Muscle of back (tissue), 13 donors: ENCODE measurements at places on chromosomes 16 and 17.

DNA sequence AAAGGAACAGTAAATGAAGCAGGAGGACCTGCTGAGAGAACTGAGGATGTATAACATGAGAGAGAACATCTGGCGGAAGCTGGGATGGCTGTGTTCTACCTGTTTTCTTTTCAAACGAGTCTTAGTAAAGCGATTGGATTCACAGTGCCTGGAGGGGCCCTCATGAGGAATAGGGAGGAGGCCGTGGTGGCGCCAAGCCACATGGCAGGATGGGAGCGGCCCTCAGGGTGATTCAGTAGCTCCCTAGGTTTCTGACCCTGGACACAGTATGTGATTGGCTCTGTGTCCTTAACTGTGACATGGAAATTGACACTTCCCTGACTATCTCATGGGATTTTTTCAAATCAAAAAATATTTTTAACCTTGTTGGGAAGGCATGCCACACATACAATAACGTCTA lies 32.1 kb downstream of the USP43 start:
- DNase-seq, result no peak

GRCh38 chr16:4019371-4019791 lies 96.9 kb downstream of the ADCY9 start:
- peak; percentile 70 for DNase-seq

DNA sequence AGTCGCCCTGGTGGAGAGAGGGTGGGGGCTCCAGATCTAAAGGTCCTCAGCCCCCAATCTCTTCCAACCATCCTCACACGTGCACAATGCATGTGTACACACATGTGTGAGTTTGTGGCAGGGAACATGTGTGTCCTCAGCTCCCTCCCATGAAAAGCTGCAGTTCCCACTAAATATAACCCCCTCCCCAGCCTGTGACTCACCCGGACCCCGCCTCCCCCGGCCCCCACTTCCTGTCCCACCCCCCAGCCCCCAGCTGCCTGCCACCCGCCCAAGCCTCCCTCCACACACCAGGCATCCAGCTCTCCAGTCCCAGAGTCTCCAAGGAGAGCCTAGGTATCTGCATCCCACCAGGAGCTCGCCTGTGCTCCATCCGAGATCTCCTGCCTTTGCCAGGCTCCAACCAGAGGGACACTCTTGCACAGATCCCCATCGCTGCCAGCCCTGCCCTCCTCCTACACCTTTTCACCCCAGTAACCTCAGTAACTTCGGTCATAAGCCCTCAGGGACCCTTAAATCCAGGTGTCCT lies 3.9 kb downstream of the DLG4 start:
- DNase-seq, result no peak

GRCh38 chr17:63290784-63291183 lies 155.3 kb downstream of the CYB561 start:
- DNase-seq, result no peak

- DNase-seq, result no peak
These were observed 669 bp upstream of the DCTPP1 start for GRCh38 chr16:30430428-30430970.

GRCh38 chr17:5513628-5514027 lies 27.3 kb downstream of the MIS12 start:
- DNase-seq, result no peak

GRCh38 chr16:77877712-77878347 lies 89.5 kb downstream of the VAT1L start:
- DNase-seq, result no peak

DNA sequence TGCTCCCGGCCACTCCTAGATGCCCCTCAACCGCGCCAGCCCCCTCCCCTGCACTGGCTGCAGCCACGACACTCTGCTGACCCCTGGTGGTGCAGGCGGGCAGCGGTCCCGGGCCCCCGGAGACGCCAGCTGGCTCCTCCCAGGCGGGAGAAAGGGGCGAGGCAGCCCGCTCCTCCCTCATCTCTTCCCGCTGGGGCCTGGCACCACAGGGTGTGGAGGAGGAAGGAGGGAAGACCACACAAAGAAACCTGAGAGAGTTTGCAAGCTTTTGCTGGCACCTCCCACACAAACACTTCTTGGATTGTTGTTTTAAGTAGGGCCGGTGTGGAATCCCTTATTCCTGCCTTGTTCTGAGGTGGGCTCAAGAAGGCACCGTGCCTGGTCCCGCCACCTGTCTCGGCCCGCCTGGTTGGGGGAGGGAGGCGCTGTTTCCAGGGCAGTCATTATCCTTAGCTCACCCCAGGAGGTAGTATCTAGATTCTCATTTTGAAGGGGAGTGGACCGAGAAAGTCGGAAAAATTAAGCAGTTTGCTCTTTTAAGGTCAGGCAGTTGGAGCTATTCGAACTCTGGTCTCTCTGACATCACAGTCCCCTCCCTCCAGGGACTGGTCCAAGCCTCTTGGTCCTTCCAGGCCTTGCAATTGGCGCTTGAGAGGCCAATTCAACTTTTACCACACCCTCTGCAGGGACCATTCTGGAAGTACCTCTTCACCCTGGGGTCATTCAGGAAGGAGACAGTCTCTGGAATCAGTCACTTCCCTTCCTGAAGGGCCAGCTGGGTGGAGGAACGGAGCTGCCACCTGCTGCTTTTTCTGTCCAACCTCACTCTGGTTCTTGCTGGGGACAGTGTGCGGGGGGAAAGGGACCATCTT lies 959 bp upstream of the ANKRD13B start:
- DNase-seq, result peak; percentile 95

DNA sequence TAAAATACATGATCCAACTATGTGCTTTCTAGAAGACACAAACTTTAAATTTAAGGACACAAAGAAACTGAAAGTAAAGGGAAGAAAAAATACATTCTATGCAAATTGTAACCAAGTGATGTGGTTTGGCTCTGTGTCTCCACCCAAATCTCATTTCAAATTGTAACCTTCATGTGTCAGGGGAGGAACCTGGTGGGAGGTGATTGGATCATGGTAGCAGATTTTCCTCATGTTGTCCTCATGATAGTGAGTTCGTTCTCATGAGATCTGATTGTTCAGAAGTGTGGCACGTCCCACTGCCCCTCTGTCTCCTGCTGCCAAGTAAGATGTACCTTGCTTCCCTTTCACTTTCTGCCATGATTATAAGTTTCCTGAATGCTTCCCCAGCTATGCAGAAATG lies 15.0 kb downstream of the OR1A1 start:
- DNase-seq, result no peak

DNA sequence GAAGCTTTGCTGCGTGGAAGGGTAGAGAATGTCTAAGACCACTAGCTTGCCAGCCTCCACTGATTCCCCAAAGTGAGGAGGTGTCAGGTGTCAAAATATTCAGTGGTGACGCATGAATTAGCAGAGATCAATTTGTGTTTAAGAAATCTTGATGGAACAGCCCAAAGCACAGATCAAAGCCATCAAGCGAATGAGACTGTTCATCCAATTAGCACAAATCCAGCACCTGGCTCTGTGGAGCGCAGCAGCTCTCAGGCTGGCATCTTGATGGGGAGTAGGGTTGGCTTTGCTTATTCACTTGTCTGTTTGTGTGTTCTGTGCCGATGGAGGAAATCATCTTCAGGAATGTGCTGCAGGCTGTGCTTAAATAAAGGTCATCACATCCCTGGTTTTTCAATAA lies 456.8 kb upstream of the CCL2 start:
- no peak for DNase-seq

DNA sequence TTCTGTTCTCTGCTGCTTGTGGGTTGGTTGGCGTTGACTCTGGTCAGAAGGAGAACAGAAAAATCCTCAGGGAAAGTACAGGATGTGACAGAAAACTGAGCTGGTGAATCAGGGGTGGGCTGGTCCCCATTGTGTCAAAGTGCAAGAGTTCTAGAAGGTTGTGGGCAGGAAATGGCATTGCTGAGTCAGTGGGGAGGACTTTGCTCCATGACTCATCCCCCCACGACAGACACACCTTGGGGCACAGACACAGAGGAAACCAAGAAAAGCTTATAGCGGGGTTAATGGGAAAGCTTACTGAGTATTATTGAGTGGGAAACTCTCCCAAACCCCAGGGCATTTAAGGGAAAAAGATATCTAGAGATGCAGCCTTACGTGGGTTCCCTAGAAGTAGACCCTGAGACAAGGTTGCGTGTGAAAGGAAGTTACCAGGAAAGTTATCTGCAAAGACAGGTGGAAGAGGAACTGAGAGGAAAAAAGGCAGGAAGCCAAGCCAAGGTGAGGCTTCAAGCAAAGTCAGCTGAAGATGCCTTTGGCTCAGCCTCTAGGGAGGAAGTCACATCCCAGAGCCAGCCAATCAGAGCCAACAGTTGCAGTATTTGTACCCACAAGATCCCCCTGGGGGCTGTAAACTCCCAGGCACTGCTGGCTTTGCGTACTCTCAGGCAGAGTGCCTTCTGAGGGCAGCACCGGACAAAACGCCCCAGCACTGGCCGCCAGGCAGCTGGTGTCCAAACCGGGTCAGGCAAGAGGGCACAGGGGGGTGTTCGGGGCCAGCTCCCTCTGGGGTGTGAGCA lies 86.4 kb downstream of the FOXL1 start:
- peak; percentile 85 for DNase-seq

DNA sequence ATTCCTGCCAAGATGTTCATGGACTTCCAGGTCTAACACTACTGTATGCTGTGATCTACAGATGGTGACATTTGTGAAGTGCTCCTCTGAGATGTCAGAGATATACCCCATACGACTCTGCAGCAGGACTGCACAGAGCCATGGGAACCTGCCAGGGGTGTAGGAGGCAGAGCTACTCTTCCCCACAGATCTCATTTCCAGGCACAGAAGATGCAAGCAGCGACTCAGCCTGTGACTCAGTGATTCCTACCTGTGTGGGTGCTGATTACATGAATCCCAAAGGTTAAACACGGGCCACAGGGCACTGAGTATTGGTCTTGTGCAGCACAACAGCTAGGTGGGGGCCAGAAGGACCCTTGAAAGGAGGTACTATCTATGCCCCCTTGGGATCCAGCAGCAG lies 137.0 kb upstream of the SOX9 start:
- no peak for DNase-seq

DNA sequence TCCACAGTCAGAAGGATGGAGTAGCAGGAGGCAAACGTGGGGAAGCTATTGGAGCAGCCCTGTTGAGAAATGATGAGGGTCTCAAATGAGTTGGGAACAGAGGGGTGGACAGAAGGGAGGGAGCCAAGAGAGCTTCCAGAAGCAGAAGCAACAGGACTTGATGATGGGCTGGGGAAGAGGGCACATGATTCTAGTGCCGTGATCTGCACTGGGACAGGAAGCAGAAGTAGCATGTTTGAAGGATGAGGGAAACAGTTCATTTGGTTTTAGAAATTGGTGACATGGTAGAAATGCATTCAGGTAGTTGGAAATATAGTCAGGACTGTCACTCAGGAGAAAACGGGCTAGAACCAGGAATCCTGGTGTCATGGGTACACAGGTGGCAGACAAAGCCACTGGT lies 19.4 kb downstream of the EMP2 start:
- no peak for DNase-seq
